ENCODE measurements at places on chromosomes 6 and 20. TPM values are rescaled to one million over a fixed set of nuclear protein-coding genes. Genes with fewer than 3 reads are reported as not detected.

XRN2 gene
- 88.5 TPM for polyA plus RNA-seq

DNA sequence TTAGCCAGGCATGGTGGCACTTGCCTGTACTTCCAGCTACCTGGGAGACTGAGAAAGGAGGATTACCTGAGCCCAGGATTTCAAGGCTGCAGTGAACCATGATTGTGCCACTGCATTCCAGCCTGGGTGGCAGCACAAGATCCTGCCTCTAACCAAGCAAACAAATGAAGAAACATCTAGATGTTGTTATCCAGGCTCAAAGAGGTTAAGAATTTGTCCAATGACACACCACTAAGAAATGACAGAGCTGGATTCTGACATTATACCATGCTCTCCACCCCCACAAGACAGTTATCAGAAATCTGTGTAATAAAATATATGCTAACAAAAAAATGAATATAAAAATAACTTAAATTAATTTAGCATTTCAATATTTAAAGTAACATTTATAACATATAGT is 925.5 kb upstream of the SLC35B3 start:
- DNase-seq = no peak

DNA sequence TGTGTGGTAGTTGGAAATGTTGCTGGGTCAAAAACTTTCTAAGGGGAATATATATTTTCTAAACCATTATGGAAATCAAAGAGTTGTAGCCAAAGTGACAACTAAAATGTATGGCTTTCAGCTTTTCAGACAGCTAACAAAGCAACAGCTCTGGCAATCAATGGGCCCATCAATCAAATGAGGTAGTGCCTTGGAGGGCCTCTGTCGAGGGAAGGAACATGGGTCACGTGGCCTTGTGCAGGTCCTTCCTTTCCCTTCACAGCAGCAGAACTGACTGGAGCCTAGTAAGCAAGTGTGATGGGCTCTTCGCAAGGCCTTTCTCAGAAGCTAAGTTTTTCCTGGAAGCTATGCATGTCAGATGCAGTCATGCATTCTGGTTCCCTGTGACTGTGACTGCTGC is 17.9 kb downstream of the FAXC start:
- DNase-seq = no peak

PPIL6 gene
- polyA plus RNA-seq = 18.6 TPM

DEFB124 gene
- polyA plus RNA-seq = not detected
